Heart left ventricle (tissue), 16 donors: ENCODE measurements at places on chromosomes 11 and 22. TPM values are rescaled to one million over a fixed set of nuclear protein-coding genes. Genes with fewer than 3 reads are reported as not detected.

GRCh38 chr22:43852573-43853327 lies 9.6 kb downstream of the SULT4A1 start:
- no peak for DNase-seq

DNA sequence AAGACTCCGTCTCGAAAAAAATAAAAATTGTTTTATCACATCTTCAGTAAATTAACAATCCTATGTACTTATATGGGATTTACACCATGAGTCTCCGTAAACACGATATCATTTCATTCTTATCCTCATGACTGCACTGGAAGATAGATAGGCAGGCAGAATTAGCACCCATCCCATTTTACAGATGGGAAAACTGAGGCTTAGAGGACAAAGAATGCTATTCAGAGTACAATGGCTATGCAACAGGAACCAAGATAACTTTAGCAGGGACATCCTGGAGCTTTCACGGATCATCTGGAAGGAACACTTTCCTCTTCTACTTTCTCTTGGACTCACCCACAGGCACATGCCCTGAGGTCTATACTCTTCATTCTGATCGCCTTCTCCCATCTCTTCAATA lies 14.6 kb upstream of the SGSM1 start:
- DNase-seq: no peak

Gene VPREB1
- polyA plus RNA-seq: not detected

Gene MYH9
- 407 TPM for polyA plus RNA-seq

Gene UBQLN3
- polyA plus RNA-seq: not detected

GRCh38 chr11:72793076-72793424 lies 797 bp downstream of the STARD10 start:
- DNase-seq: peak; percentile 26

Gene CXCR5
- polyA plus RNA-seq: 0.25 TPM

GRCh38 chr11:70473186-70473872 lies 75.0 kb downstream of the CTTN start:
- no peak for DNase-seq

Gene KCNC1
- not detected for polyA plus RNA-seq

Gene LPXN
- 2.8 TPM for polyA plus RNA-seq

DNA sequence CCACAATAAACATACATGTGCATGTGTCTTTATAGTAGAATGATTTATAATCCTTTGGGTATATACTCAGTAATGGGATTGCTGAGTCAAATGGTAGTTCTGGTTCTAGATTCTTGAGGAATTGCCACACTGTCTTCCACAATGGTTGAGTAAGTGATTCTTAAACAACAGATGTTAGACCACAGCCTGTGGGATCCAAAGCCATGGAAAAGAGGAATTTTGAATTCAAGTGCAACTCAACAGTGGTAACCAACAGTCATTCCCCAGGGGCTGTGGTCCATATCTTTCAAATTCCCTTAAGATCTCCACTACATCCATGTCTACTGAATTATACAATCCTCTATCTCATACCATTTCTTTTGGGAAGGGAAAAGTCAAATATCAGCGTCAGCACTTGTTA lies 321.5 kb downstream of the LARGE1 start:
- no peak for DNase-seq

DNA sequence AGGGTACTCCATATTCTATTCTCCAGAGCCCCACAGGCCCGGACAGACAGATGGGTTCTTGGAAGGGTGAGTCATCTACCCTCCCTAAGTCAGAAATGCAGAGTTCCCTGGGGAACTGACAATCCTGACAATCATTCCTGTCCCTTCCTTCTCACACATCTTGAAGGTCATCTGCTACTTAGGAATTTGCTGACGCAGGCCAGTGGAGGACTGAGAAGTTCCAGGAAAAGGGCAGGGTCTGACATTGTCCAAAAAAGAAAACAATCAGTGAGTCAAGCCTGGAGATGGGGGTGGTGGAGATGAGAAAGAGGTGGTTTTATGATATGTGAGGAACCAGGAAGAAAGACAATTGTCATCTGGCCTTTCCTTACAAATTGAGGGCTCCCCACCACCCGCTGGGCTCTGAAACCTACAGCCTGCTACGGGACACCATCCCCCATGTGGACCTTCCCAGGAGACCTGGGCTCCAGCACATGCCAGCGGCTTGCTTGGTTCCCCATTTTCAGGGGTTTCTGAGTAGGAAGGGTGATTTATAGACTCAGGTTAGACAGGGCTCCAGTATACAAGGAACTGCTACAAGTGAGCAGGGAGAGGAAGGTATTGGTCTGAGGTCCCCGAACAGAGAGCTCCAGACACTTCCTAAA lies 12.9 kb downstream of the CD59 start:
- no peak for DNase-seq

Gene PLAAT4
- 6.8 TPM for polyA plus RNA-seq

Gene LIPT2
- polyA plus RNA-seq: 1.3 TPM

DNA sequence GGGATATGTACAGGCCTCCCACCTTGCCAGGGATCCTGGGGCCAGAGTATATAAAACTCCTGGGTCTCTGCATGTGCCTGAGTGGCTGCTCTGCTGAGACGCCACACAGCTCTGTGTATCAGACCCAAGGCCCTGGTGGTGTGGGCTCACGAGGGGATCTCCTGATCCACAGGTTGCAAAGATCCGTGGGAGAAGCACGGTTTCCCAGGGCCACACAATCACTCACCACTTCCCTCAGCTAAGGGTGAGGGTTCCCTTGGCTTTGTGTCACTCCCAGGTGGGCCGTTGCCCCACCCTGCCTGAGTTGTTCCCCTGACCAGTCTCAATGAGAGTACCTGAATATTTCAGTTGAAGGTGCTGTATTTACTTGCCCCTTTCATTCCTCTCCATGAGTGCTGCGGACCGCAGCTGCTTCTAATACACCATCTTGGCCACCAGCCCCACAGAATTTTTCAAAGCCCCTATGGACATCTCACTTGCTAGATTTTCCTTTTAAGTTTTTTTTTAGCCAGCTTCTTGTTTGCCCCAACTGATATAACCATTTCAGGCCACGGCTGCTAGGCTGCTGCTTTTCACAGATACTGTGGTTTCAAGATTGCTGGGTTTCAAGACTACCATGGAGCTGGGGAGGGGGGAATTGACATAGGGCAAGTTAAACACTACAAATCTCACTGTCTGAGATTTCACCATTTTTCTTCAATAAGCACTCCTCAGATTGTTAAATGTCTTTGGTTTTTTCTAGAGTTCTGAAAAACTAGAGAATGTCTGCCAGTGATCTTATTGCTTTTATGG lies 13.7 kb upstream of the DEPDC7 start:
- DNase-seq: no peak

Gene TRPC6
- polyA plus RNA-seq: 0.55 TPM

- DNase-seq: no peak
These were observed 31.4 kb upstream of the SLC22A25 start for GRCh38 chr11:63274776-63275175.

GRCh38 chr11:114953039-114953438 lies 274.7 kb downstream of the NXPE2 start:
- DNase-seq: no peak

- no peak for DNase-seq
These were observed 44.9 kb downstream of the PACSIN2 start for GRCh38 chr22:42970029-42970428.

GRCh38 chr22:30887453-30887852 lies 81.1 kb downstream of the MORC2 start:
- no peak for DNase-seq

Gene MAP6
- polyA plus RNA-seq: 0.98 TPM

- no peak for DNase-seq
These were observed 19.7 kb downstream of the RAB30 start for GRCh38 chr11:83051760-83052671.

DNA sequence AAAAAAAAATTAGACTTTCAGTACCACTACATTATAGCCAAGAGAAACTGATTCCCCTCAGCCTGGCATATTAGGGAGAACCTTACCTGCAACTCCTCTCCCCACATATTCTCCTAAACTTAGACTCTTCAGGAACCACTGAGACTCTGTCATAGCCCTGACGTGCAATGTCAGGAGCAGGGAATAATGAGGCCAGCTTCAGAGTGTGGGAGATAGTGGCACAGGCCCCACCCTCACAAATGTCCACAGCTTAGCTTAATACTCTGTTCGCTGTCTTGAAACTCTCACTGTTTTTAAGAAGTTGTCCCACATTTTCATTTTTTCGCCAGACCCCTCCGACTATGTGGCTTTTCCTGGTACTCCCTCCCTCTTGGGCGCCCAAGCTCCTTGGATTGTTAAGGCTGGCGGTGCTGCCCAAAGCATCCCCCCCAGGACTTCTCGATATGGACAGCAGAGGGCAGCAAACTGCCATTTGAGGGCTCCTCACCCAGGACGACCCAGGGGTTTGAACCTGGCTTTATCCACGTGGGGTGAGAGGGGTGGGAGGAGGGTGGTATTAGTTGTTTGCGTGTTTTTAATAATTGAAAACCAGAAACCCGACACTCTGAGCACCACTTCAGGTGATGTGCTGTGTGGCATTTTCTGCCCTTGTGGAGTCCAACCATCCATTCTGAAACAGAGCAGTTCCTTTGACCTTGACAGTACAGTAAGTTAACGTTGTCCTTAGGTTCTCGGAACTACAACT lies 45.2 kb upstream of the RASSF10 start:
- DNase-seq: peak; percentile 57

Gene ALG8
- polyA plus RNA-seq: 19.0 TPM

Gene JAML
- 1.4 TPM for polyA plus RNA-seq

Gene PARVG
- 3.0 TPM for polyA plus RNA-seq

Gene SCGB1A1
- not detected for polyA plus RNA-seq

- no peak for DNase-seq
These were observed 20.8 kb downstream of the COMMD9 start for GRCh38 chr11:36268337-36268985.

- DNase-seq: no peak
These were observed 15.6 kb downstream of the GRAMD4 start for GRCh38 chr22:46635756-46636155.
